ENCODE measurements at places on chromosomes 7 and 10.

- DNase-seq: no peak
These were observed 10.1 kb downstream of the OTUD1 start for GRCh38 chr10:23448802-23449570.

GRCh38 chr7:112462236-112462635 is 12.0 kb downstream of the IFRD1 start:
- DNase-seq: no peak

DNA sequence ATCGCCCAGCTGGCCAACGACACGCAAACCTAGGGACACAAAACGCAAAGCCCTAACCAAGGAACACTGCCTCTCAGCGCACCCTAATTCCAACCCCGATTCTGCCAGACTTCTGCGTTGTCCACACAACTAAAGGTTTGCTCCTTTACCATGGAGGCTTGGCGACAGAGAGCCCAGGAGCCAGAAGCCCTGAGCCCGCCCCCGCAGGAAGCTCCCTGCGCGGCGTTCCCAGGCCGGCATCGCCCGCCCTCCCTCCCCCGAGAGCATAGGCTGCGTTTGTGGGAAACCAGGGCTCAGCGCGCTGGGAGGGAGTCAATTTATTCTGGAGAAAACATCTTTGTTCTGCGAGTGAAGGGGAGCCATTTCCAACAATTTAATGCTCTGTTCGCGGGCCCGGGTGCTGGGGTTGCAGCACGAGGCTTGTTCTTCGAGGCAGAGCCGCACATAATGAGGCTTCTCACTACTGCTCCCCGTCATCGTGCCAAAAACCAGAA is 103.9 kb downstream of the GRID1 start:
- no peak for DNase-seq

GRCh38 chr7:134203186-134203889 is 76.2 kb downstream of the LRGUK start:
- no peak for DNase-seq

DNA sequence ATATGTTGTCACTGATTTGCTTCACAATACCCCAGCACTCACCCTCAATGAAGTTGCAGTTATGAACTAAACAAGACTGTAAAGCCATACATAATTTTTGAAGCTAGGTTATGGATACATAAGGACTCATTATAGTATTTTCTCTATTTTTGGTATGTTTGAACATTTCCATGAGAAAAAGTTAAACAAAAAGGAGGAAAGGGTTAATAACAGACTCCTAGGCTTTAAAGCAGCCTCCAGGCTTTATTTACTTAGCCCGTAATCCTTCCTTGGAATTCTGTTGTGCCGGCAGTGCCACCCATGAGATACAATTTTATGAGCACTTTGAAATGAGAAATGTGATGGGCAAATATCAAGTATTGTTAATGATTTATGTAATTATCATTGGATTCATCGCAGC is 2.1 kb upstream of the DENND11 start:
- no peak for DNase-seq

- DNase-seq: no peak
These were observed 285.1 kb downstream of the ZEB1 start for GRCh38 chr10:31604096-31604495.

- no peak for DNase-seq
These were observed 68.0 kb downstream of the SEPTIN14 start for GRCh38 chr7:55794527-55794926.

- DNase-seq: no peak
These were observed 19.1 kb upstream of the EXOC6 start for GRCh38 chr10:92829042-92829785.

DNA sequence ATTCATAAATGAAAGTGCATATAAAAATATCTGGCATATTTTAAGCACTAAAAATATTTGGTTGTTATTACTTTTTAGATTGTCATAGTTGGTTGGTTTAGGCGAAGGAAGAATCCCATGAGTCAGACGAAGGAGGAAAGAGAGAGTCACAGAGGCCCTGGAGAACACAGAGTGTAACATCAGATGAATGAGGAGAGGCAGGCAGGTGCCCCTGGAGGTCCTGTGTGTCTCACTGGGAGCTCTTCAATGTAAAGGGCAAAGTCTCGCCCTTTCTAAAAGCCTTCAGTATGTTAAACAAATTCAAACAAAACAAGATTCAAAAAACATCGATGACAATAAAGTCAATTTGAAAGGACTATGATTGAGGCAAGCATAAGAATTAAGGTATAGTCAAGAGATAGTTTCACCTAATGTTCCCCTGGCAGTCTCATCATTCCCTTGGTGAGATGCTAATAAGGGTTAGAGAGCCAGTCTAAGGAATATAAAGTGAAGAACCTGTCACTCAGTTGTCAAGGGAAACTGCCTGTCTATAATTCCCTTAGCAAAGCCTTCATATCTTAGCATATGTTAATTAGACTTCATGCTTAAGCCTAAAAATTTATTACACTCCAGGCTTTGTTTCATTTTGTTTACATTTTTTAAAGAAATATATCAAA is 194.3 kb downstream of the TPK1 start:
- DNase-seq: no peak

DNA sequence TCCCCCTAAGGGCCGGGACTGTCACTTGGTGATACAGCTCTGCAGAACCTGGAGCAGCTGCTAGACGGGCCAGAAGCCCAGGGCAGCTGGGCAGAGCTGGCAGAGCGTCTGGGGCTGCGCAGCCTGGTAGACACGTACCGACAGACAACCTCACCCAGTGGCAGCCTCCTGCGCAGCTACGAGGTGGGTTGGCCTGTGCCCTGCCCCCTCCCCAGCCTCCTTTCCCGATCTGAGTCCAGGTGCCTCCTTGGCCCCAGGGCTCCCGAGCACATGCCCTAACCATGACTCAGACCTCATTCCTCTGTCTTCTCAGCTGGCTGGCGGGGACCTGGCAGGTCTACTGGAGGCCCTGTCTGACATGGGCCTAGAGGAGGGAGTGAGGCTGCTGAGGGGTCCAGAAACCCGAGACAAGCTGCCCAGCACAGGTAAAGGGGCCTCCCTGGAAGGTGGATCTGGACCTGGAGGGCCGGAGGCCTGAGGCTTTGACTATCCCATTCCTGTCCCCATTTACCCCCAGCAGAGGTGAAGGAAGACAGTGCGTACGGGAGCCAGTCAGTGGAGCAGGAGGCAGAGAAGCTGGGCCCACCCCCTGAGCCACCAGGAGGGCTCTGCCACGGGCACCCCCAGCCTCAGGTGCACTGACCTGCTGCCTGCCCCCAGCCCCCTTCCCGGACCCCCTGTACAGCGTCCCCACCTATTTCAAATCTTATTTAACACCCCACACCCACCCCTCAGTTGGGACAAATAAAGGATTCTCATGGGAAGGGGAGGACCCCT is 6.4 kb downstream of the NFKB2 start:
- no peak for DNase-seq

- no peak for DNase-seq
These were observed 78.8 kb downstream of the SLC25A40 start for GRCh38 chr7:87797395-87797794.

- DNase-seq: no peak
These were observed 24.3 kb downstream of the LEP start for GRCh38 chr7:128265156-128265905.

GRCh38 chr10:75402486-75403143 is 1.1 kb upstream of the ZNF503 start:
- no peak for DNase-seq

- no peak for DNase-seq
These were observed 591.8 kb downstream of the SUGCT start for GRCh38 chr7:40726559-40726958.

- DNase-seq: no peak
These were observed 62.5 kb upstream of the LEP start for GRCh38 chr7:128178611-128179010.

DNA sequence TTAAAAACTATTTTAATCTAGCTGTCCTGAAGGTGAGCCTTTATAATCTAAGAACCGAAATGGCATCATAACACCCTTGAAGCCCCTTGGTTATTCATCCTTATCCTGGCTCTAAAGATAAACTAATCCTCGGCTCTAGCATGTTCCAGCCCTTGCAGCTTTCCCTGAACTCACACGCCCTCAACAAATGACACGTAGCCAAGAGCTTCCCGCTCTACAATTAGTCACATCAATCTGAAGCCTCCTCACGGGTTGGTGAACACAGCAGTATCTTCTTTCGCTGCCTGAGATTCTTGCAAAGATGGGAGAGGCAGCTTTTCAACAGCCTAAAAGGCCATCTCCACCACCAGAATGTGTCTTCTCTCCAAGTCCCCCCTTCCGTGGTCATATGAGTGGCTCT is 4.1 kb downstream of the FRMD4A start:
- DNase-seq: no peak

- DNase-seq: no peak
These were observed 1054.9 kb upstream of the C7orf33 start for GRCh38 chr7:147535701-147536111.

DNA sequence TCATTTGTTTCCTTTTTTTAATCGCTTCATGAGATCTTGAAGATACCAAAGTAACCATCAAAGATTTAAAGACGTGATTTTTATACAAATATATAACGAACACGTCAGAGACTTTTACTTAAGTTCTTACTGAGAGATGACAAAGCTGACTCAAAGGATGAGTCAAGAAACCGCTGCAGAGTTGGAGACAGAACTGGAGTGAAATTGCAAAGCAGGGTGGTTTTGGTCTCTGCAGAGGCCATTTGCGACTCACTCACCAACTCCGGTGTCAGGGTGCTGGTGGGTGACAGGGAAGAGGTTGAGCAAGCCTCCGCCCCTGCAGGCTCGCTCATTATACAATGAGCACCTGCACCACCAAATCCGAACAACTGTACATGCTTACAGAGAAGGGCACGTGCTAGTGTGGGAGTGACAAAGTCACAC is 75.2 kb downstream of the DNAJB6 start:
- no peak for DNase-seq

DNA sequence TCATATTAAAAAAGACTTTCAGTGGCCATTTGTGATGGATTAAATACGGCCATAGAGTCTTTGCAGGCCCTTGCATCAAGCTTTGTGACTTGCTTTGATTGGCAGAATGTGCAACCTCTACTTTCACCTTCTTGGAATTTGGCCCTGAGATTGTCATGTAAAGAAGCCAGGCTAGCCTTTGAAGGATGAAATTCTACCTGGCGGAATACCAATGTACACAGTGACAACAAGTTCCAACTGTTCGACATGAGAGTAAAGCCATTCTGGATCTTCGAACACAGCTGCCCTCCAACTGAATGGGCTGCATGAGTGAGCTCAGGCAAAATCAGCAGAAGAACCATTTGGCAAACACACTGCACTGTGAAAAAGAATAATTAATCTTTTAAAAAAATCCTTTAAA is 321.3 kb downstream of the PHF14 start:
- no peak for DNase-seq

DNA sequence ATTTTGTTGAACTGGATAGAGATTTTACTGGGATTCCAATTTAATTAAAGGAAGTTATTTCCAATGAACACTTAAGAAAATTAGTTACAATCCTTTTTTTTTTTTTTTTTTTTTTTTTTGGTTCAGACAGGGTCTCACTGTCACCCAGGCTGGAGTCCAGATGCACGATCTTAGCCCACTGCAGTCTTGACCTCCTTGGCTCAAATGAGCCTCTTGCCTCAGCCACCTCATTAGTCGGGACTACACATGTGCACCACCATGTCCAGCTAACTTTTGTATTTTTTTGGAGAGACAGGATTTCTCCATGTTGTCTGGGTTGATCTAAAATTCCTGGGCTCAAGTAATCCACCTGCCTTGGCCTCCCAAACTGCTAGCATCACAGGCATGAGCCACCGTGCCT is 2.5 kb upstream of the ARL5B start:
- DNase-seq: no peak

DNA sequence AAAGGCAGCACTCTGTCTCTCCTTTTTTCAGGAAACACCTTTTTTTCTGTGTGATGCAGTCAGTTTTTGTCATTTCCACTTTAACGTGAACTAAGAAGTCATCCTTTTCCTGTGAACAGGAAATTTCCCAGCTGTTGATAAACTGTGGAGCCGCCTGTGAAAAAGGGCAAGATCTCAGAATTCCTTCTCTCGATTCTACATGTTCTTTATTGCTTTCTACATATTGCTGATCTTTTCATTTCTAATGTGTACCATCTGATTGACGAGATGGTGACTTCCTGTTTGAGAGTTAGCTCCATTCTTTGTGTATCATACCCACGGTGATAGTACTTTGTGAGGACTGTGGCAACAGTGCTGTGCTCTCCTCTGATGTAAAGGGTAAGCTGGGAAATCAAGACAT is 50.4 kb downstream of the ADD3 start:
- DNase-seq: no peak

- no peak for DNase-seq
These were observed 761 bp downstream of the PTF1A start for GRCh38 chr10:23192712-23193434.

GRCh38 chr10:72034040-72034499 is 54.3 kb downstream of the SPOCK2 start:
- no peak for DNase-seq

- DNase-seq: no peak
These were observed 41.7 kb downstream of the ARL4A start for GRCh38 chr7:12729112-12729511.

- DNase-seq: no peak
These were observed 435.9 kb upstream of the PHF14 start for GRCh38 chr7:10537764-10538163.

DNA sequence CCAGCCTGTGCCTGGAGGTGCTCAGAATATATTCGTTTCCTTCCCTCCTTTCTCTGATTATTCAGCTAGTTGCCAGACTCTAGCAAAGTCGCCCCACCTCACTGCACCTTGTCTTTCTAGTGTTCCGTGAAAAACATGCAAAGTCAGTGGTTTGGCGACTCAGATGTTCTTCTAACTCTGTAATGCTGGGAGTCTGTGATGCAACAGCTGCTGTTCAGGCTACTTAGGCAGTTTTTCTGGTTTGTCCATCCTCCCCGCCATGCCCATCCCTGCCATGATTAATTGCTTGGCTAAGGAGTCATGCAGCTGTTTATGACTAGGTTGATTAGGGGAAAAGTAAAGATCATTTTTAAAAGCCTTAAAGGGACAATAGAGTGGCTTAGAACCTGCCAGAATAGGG is 99.4 kb downstream of the MTPN start:
- no peak for DNase-seq

DNA sequence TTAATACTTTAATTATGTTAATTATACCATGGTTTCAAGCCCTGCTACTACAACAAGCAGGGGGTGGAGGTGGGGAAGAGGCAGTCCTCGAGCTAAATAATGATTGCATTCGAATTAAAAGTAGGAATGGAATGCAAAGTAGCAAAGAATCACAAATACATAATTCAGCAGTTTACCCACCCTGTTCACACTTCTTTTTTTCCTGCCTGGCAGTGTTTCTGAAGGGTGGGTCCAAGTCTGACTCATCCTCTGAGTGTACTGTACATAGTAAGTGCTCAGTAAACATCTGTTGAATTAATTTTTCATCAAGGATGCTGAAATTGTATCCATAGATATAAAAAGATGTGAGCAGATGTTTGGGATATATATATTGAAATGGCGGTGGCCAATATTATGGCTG is 778.8 kb downstream of the LRMDA start:
- DNase-seq: no peak

- no peak for DNase-seq
These were observed 33.7 kb upstream of the HECW1 start for GRCh38 chr7:43078794-43079193.

GRCh38 chr7:36199329-36199728 is 46.3 kb downstream of the EEPD1 start:
- DNase-seq: no peak

All from stimulated activated CD8-positive, alpha-beta memory T cell treated with anti-CD3 and anti-CD28 coated beads, Interleukin-15, amount 100 ng/mL, for 1 hour (primary cell).